ENCODE measurements at places on chromosomes 4 and X.

DNA sequence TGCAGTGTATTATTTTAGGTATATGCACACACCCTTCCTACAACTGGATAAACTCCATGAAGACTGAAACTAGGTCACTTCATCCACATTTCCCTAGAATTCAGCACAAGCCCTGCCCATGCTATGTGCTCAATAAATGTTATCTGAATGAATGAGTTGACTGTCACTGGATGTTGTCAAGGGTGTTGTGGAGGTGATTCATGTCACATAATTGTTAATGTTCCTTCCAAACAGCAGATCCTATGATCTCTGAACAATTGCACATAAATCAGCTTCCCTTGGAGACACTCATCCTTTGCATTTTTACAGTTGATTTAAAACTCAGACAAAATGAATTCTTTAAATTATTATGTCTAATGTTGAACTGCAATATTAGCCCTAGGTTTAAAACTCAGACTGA is 154.7 kb downstream of the TSPAN5 start:
- DNase-seq = no peak

DNA sequence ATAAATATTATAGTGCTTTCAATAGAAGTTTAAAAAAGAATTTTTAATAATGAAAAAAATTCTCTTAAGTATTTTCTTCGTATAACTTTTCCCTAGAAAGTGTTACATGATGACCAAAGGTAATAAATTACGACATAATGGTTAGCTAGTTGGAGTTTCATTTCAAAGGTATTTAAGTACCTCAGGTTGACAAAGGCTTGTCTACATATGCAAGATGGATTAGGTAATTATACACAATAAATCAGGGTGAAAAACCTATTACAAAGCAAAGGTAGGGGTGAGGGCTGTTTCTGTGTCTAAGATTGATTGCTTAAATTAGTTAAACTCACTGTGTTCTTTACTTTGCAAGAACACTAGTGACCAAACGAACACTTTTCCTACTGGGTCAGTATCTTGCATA is 508.5 kb upstream of the FAT1 start:
- DNase-seq = no peak

DNA sequence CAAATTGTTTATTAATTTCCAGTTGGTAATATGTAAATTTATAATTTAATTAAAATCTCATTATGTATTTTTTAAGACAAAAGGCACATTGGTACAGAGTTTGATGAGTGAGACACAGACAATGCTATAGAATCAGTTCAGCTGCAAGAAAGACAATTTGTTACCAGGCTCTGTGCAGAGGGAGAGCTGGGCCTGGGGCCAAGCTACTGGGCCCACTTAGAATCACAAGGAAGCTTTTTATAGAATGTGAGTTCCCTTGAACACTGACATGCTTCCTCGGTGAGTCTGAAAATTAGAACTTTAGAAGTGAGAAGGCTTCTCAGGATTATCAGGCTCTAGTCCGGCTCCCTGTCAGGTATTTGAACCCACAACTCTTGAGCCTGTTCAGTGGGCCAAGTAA is 129.0 kb downstream of the AFF2 start:
- DNase-seq = no peak

- no peak for DNase-seq
These were observed 213.1 kb upstream of the BOD1L1 start for GRCh38 chr4:13840502-13841190.

DNA sequence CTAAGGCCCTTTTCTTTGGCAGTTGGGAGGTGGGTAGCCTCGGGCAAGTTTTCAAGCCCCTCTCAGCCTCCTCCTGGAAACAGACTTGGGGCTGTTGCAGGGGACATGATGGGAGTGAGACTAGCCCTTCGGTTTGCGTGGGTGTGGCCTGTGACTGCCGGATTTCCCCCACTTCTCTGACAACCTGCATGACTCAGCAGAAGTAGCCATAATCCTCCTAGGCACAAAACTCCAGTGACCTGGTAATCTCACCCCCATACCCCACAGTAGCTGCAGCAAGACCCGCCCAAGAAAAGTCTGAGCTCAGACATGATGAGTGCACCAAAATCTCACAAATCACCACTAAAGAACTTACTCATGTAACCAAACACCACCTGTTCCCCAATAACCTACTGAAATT is 433.7 kb upstream of the AMOT start:
- no peak for DNase-seq

DNA sequence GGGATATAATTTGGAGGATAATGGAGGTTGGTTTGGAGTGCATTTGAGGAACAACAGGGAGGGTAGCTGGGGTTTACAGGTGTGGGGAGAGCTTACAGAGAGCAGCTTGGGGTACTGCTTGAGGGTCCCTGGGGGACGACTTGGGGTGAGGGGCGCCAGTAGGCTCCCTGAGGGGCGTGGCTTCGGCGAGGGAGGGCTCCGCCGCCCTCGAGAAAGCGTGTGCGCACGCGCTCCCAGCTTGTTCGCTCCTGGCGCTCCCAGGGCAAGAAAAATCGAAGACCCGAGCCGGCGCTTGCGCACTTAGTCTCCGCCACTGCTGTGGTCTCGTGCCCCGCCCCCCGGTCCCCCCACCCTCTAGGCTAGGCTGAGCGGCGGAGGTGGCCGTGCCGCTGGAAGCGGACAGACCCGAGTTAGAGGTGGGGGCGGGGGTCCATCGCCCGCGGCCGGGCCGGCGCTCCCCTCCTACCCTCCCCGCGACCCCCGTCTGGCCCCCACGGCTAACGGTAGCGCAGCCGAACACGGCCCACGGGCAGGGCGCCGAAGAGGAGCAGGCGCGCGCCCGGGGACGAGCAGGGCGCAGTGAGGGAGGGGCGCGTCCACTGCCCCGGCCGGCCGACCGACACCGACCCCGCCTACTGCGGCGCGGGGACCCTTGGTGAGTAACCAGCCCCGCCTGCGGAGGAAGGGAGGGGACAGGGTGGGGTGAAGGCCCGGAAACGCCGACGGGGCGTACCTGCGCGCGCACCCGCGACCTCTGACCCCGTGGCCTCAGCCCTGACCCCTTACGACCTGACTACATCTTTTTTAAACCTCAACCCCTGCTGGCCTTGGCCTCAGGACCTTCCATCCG is 5.4 kb upstream of the CCDC120 start:
- DNase-seq = peak; percentile 75

GRCh38 chr4:129515356-129515755 is 419.4 kb downstream of the C4orf33 start:
- DNase-seq = no peak

DNA sequence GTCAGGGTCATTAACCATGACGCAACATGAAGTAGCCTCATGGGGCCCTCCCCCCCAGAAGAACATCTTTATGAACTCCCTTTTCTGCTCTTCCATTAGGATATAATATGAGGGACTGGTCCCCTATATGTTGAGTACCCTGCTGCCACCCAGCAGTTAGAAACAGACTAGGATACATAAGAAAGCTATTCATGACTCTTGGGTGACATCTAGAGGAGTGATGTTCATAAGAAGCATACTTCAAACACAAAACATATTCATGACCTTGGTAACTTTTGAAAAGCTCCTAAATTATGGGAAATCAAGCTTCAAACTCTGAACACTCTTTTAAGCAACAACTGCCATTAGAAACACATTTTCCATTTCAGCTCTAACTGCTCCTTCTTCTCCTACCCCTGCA is 155.2 kb upstream of the SPIN4 start:
- peak; percentile 9 for DNase-seq

DNA sequence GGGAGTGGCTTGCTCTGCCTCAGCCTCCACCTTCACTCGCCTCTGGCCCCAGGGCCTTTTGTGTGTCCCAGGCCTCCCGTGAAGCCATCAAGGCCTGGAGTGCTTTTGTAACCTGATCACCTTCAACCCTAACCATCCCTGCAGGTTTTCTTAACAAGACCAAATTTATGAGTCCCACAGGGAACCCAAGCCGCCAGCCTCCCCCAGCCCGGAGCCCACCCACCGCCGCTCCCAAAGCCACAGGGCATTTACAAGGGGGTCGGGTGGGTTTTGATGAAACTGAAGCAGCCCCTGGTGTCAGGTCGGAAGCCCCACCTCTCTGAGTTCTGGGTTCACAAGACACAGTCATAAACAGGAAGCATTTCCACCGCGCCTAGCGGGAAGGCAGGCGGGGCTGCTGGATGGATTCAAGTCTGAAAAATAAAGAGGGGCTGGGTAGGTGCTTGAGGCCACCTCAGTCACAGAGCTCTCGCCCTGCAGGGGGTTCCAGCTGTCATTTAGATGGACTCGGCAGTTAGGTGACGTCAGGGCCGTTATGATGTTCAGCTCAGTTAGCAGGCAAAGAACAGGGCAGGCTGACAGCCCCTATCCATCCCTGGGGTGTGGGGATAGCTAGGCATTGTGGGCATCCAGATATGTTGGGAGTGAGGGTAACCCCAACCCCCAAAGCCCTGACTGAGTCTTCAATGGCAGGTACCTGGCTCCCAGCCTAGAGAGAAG is 128.5 kb downstream of the BCOR start:
- DNase-seq = no peak

- no peak for DNase-seq
These were observed 57.5 kb downstream of the DCX start for GRCh38 chrX:111354496-111354895.

- no peak for DNase-seq
These were observed 29.5 kb downstream of the EGFL6 start for GRCh38 chrX:13598877-13599276.

GRCh38 chr4:60808726-60809485 is 391.2 kb upstream of the ADGRL3 start:
- no peak for DNase-seq

DNA sequence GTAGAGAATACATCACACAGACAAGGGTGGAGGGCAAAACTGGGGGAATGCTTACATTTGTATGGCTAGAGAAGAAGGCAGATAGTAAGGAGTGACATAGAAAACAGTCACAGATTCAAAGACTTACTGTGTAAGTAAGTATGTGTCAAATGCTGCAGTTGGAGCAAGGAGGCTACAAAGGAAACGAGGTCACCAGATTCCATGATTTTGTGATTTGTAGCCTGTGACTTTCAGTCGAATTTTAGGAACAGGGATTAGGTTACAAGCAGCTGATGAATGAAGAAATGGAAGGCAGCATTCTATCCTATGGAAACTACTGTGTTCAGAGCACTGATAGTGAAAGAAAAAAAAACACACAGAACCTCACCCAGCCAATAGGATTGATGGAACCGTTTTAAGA is 407.9 kb downstream of the IL15 start:
- no peak for DNase-seq

All from GM03348 (cell line).